ENCODE measurements at places on chromosomes 7 and 10.

- DNase-seq: no peak
Measured at GRCh38 chr7:104299323-104299722, 29.1 kb upstream of the LHFPL3 start.

DNA sequence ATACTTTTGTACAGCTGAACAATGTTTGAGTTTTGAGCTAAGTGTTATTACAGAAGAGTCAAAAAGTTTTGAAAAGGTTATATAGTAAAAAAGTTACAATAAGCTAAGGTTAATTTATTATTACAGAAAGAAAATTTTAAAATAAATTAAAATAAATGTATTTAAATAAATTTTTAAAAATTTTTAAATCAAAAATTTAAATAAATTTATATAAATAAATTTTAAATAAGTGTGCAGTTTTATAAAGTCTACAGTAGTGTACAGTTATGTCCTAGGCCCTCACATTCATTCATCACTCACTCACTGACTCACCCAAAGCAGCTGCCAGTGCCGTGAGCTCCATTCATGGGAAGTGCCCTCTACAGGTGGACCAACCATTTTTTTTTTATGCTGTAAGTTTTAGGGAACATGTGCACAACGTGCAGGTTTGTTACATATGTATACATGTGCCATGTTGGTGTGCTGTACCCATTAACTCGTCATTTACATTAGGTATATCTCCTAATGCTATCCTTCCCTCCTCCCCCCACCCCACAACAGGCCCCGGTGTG lies 462.9 kb upstream of the ZMIZ1 start:
- DNase-seq: peak; percentile 40

- DNase-seq: no peak
Measured at GRCh38 chr10:31031205-31031557, 484 bp downstream of the ZNF438 start.

- DNase-seq: no peak
Measured at GRCh38 chr7:141563956-141564623, 12.9 kb downstream of the AGK start.

DNA sequence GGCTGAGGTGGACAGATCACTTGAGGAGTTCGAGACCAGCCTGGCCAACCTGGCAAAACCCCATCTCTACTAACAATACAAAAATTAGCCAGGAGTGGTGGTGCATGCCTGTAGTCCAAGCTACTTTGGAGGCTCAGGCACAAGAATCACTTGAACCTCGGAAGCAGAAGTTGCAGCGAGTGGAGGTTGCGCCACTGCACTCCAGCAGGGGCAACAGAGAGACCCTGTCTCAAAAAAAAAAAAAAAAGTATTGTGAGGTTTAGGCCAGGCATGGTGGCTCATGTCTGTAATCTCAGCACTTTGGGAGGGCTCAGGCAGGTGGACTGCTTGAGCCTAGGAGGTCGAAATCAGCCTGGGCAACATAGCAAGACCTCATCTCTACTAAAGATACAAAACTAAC lies 16.0 kb downstream of the TET1 start:
- DNase-seq: no peak

DNA sequence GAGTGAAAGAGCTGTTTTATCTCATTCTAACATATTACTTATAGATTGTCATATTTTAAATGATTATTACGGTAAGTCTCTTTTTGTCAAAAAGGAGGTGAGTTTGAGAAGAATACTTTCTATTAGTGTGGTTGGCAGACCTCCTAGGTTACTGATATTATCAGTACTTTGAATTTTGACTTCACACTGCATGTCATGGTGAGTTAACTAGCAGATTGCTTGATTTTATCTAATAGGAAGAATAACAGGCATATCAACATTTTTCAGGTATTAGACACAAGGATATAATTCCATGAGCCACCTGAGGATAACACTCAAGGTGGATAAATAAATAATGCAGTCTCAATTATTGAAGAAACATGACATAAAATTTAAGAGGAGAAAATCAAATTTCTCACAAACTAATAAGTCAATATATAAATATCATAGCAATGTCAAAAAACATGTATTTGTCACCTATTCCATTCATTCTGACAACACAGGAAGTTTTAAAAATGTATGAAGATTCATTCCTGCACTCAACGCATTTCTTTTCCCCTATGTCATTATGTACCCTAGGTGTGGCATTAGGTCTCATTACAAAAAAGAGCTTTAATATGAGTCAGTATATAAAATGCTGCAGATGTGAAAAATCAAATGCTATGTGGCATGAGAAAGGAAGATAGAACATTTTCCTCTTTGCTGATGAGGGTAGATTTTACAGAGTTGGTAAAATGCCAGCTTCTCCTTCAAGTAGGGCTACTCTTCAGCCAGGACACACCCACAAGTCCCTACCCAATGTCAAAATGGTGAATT lies 1621.6 kb downstream of the REEP3 start:
- DNase-seq: no peak

Measured in RWPE1 (cell line).